ENCODE measurements at places on chromosomes 5 and 9.
A peak's percentile ranks its signal among the peaks of the same experiment; 100 is the strongest.

GRCh38 chr9:37293664-37294524, 128.6 kb upstream of the GRHPR start:
- DNase-seq = no peak

DNA sequence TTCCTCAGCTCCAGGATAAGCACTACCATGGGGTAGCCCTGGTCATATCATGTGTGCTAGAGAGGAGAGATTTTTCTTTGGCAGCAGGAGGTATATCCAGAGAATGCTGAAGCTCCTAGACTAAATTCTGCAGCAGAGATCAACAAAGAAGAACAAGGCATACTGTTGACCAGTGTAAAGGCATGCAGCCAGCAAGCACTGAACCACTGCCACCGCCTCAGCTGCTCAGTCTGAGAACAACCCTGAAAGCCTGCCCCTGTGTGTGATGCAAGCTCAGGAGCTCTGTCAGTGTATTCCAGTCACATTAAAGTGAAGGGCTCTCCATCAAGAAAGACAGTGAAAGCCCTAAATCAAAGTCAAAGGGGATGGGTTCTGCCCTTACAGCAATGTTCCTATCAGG, 439.5 kb upstream of the CD180 start:
- DNase-seq = no peak

DNA sequence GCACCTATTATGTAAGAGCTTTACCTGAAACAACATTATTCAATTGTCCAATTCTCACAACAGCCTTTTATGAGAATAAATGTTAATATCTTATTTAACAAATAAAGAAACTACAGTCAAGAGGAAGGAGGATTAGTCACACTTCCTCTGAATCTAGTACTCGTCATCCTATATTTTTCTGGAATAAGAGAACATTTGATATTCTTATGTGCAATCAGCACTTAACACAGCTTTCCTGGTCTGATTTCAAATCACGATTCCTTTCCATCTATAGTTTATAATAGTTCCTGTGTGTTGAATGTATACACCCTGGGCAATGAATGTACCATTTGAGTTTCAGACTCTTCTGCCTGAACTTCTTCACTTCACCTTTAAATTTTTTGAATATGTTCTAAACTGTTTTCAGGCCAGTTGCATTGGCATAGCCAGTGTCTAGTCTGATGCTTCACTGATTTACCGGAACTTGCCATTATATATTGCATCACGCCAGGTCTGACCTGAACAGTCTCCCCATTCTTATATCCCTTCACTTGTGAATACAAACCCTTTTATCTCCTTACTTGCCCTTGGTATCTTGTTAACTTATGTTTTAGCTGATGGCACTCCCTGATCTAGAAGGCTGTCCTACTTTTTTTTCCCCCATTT, 698.3 kb downstream of the MAT2B start:
- DNase-seq = no peak

GRCh38 chr9:33272061-33272460, 7.2 kb downstream of the CHMP5 start:
- DNase-seq = peak; percentile 40

- no peak for DNase-seq
Observed at GRCh38 chr5:139903450-139903794, 107.8 kb downstream of the PSD2 start.

- DNase-seq = peak; percentile 15
Observed at GRCh38 chr9:131478421-131478868, 24.3 kb upstream of the POMT1 start.

DNA sequence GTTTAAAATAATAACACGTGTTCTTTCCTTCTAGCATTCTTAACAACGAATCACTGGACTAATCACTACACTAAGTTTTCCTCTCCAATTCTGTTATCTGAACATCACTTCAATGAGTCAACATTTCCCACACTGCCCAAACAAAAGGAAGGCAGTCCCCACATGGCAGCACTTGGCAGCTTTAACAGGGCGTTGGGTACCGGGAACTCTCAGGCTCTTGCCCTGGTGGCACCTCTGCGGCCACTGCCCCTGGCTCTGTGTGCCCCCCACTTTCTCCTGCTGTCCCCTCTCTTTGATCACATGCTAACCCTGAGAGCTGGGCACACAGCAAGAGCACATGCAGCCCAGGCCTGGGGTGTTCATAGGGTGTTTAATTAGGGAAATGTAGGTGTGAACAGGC, 15.7 kb downstream of the SLC6A3 start:
- DNase-seq = no peak

DNA sequence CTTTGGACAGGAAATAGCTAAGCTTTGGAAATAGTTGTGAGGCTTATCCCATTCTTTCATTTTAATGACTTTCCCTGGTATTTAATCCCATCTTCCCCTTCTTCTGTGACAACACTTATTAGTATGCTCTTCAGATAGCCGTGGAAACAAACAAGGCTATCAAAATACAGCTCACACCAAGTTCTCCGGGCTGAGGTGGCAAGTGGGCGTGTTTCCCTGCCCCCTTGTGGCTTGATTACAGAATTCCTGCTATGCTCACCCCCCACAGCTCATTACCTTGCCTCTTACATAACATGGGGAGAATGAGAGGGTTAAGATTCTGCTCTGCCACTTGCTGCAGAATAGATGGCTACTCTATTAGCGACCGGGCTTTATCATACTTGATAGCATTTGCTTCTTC, 437.1 kb upstream of the TLE4 start:
- DNase-seq = peak; percentile 37

- DNase-seq = no peak
Observed at GRCh38 chr5:17916446-17916845, 282.2 kb downstream of the TAF11L14 start.

GRCh38 chr5:146109379-146109778, 4.0 kb upstream of the PLAC8L1 start:
- no peak for DNase-seq

- DNase-seq = no peak
Observed at GRCh38 chr5:178081571-178082243, 31.6 kb upstream of the N4BP3 start.

DNA sequence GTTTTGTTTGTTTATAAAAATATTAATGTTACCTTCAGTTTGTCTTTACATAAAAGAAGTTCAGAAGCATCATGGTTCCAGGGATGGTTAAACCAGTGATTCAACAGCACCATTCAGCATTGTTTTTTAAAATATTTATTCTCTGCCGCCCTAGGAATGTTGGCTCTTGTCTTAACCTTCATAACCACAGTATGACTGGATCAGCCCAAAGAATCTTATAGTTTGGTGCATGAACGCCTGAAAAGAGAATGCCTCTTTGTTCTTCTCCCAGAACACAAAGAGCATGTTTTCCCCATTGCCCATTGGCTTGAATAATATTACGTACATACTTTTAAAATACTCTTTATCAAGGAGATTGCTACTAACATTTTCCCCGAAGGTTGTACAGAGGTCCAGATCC, 413.4 kb downstream of the ANXA1 start:
- peak; percentile 70 for DNase-seq

GRCh38 chr5:11760934-11761603, 143.2 kb downstream of the CTNND2 start:
- DNase-seq = no peak

DNA sequence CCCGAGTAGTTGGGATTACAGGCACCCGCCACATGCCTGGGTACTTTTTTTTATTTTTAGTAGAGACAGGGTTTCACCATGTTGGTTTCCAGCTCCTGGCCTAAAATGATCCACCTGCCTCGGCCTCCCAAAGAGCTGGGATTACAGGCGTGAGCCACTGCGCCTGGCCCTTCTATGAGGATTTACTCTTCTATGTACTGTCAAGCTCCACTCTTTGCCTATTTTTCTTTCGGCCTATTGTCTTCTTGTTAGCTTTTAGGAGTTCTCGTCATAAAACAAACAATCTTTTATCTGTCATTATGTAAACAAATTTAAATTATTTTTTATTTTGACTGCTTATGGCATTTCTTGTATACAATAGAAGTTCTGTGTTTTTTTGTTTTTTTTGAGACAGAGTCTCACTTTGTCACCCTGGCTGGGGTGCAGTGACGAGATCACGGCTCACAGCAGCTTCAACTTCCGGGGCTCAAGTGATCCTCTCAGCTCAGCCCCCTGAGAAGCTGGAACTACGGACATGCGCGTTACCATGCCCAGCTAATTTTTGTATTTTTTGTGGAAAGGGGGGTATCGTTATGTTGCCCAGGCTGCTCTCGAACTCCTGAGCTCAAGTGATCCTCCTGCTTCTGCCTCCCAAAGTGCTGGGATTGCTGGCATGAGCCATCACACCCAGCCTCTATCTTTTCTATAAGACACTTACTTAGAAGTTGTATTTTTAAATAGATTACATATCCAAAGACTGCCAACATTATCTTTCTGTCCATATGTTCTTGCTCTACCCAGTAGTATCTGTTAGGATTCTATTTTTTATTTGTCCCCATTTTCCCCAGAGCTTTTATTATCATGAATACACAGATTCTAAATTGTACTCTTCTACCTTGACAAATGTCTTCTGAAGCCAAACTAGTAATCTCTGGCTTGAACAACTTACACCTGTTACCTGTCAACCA, 29.2 kb downstream of the CSNK1A1 start:
- no peak for DNase-seq

DNA sequence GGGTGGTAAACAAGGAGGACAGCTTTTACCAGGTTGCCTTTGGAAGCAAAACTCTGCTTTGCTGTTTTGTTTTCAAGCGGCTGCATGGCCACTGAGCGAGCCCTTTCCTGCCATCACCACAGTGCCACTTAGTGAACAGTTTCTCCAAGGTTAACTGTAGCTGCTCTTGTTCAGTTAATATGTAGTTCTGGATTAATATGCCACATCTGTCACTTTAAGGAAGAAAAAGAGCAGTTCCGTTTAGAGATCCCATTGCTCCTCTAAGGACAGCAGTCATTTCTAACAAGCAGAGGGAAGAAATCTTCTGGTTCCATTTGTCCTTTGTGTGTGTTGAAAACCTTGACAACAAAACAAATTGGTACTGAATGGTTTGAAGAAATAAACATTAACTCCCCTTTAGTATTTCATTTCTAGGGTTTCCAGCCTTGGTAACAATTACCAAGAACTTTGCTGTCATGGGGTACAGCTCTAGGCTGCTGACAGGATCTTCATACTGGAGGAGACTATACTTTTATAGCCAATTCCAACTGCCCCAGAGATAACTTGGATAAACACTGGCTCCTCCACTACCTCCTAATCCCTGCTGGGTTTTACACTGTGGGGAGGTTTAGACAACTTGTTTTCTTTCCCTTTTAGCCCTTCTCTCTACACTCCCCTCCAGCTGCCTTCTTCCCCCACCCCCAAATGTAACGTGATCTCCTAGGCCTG, 10.3 kb upstream of the ABL1 start:
- DNase-seq = peak; percentile 84

DNA sequence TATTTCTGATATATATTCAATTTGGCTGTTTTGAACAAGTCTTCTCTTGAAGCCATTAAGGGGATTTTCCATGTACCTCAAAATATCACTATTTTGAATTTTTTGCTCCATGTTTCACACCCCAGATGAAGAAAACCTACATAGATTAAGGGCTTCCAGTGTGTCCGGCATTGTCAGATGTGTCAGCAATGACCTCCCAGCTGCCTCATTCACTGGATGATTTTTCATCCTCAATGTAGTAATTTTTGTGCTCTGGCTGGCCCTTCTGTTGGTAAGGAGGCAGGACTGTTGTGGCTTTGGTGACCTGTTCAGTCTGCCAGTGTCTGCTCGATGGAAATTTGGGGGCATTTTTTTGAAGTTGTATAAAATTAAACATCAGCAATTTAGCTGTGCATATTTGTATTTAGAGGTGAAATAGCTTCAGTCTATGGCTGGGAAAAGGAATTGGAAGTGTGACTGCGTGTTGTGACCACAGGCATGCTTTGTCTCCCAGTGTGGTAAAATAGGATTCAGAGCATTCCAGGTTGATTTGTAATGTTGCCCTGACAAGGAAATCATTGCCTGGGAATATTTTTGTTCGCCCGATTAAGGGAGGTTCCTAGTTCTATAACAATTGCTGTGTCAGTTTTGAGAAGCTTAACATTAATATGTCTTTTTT, 312.4 kb downstream of the ARHGEF28 start:
- DNase-seq = peak; percentile 94

GRCh38 chr5:72281764-72282499, 38.1 kb downstream of the MRPS27 start:
- peak; percentile 97 for DNase-seq

DNA sequence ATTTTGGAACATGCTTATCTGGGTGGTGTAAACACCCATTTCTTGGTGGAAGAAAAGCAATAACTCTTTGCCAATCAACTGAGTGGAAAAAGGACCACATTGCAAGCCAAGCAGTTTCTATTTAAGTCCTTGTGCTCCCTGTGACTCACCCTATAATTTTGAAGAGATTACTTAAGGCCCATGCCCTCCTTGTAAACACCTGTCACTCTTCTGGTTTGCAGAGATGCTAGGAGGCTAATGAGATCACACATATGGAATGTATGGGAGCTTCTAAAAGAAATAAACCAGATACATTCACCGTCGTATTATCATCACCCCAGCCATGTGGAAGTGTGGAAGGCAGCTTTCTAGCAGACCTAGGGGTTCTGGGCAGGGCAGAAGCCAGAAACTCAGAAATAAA, 337.1 kb downstream of the GADD45G start:
- peak; percentile 81 for DNase-seq

DNA sequence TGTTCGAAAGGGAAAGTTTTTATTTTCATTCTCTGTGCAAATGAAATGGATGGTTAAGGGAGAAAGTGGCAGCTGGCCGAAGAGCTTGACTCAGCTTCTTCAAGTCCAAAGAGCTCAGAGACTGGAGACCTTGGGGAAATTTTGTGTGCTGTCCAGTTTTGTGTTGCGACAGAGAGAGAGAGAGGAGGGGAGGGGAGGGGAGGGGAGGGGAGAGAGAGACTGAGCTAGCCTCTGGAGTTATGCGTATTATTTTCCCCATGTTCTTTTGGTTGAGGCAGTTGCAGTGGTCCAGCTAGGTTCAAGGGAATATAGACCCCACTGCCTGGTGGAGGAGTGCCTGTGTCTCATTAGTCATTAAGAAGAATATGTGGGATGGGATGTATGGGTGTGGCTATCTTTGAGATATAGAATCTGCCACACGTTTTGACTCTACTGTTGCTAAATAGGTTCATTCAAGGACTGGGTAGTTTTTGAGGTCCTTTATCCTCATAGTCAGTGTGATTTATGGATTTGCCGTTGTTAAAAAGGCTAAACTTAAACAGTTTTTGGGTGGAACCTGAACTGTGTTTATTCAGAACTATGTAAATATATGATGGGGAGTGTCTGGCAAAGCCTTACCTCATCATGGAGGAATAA, 69.7 kb downstream of the ARHGAP26 start:
- DNase-seq = peak; percentile 56

DNA sequence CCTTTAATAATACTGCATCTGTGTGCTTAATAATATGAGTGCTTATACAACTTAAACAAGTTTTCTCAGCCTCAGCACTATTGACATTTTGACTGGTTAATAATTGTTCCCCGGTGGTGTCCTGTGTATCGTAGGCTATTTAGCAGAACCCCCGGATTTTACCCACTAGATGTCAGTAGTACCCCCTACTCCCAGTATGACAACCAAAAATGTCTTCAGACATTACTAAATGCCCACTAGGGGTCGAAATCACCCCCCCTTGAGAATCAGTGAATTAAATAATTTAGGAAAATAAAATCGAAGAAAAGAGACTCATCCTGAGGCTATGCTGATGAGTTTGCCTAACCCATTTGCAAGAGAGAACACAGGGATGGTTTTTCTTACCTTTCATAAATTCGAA, 166.3 kb downstream of the ATP10B start:
- DNase-seq = no peak
